CD4-positive, alpha-beta memory T cell (primary cell): ENCODE measurements at places on chromosomes 16 and 17. TPM values are rescaled to one million over a fixed set of nuclear protein-coding genes. Genes with fewer than 3 reads are reported as not detected.
A peak's percentile ranks its signal among the peaks of the same experiment; 100 is the strongest.

DNA sequence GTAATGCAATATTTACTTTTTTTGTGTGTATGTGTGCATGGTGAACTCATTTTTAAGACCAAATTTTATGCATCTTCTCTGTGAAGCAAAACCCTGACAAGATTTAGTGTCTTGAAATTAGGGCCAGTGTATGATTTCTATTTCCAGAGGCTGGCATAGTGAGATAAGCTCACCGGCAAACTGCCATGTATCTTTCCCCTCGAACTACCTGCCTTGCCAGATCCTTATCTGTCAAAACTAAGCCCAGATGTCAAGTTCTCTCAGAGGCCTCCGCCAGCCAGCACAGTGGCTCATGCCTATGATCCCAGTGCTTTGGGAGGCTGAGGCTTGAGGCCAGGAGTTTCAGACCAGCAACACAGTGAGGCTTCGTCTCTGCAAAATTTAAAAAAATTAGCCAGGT lies 10.0 kb downstream of the USP32 start:
- H3K36me3 ChIP-seq: no peaks in the 10 kb centered on the region
- no peaks in the 10 kb centered on the region for H3K4me1 ChIP-seq
- H3K4me3 ChIP-seq: no peak overlapping the region

GRCh38 chr17:48439110-48439850 lies 9.3 kb upstream of the SKAP1 start:
- H3K4me1 ChIP-seq: peaks cover 90% of the 10 kb centered on the region
- H3K36me3 ChIP-seq: no peaks in the 10 kb centered on the region
- DNase-seq: no peak
- no peak overlapping the region for H3K4me3 ChIP-seq
- H3K27me3 ChIP-seq: no peaks in the 10 kb centered on the region

- DNase-seq: no peak
- H3K4me3 ChIP-seq: no peak overlapping the region
- H3K27ac ChIP-seq: no peak overlapping the region
- no peaks in the 10 kb centered on the region for H3K27me3 ChIP-seq
- peaks cover 16% of the 10 kb centered on the region for H3K4me1 ChIP-seq
- H3K36me3 ChIP-seq: no peaks in the 10 kb centered on the region
These were observed 2.0 kb upstream of the GLIS2 start for GRCh38 chr16:4313563-4314531.

Gene PRSS36
- 0.67 TPM for total RNA-seq

DNA sequence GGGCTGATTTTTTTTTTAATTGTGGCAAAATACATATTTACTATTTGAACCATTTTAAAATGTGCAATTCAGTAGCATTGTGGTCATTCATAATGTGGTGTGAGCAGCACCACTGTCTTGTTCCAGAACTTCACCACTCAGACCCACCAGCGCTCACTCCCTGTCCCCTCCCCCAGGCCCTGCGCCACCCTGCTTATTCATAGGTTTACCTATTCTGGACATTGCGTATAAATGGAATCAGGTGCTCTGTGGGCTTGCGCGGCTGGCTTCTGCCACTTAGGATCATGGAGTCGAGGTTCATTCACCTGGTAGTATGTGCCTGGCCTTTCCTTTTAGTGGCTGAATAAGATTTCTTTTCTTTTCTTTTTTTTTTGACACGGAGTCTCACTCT lies 59.4 kb downstream of the NT5M start:
- no peaks in the 10 kb centered on the region for H3K27me3 ChIP-seq
- H3K4me3 ChIP-seq: no peak overlapping the region
- no peaks in the 10 kb centered on the region for H3K36me3 ChIP-seq
- no peak overlapping the region for H3K27ac ChIP-seq

Gene KRTAP2-1
- not detected for total RNA-seq

Gene TOB1
- 104 TPM for total RNA-seq

- no peak overlapping the region for H3K27ac ChIP-seq
- no peak for DNase-seq
- H3K27me3 ChIP-seq: peaks cover 16% of the 10 kb centered on the region
- peaks cover 8% of the 10 kb centered on the region for H3K36me3 ChIP-seq
These were observed 12.8 kb upstream of the CES3 start for GRCh38 chr16:66948134-66948836.

Gene RBL2
- 364 TPM for total RNA-seq

DNA sequence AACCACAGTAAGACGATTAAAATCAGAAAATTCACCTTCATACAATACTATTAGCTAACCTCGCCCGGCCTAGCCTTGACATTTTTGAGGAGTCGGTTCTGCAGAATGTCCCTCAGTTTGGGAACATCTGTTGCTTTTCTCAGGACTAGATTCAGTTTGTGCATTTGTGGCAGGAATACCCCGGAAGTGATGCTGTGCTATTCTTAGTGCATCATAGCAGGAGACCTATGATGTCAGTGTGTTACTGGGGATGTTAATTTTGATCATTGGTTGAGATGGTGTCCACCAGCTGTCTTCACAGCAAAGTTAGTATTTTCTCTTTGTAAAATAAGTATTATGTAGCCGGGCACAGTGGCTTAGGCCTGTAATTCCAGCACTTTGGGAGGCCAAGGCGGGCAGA lies 21.5 kb upstream of the HELZ start:
- H3K4me1 ChIP-seq: no peaks in the 10 kb centered on the region

DNA sequence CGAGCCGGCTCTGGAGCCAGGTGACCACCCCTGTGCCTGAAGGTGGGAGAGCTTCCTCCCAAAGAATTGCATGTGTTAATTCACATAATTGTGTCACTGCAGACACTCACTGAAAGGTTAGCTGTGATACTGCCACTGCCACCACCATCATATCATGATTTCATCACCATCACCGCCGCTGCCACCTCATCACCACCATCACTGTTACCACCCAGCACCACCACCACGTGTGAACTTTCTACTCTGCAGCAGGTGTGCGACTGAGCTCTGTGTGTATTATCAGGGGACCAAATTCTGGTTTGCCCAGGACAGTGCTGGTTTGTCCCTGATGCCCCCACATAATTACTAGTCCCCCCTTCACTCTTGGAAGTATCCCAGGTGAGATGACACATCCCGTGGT lies 15.2 kb downstream of the BCAR1 start:
- H3K4me1 ChIP-seq: peaks cover 6% of the 10 kb centered on the region
- no peak overlapping the region for H3K4me3 ChIP-seq
- DNase-seq: no peak
- no peak overlapping the region for H3K27ac ChIP-seq

- DNase-seq: no peak
- H3K36me3 ChIP-seq: no peaks in the 10 kb centered on the region
- no peak overlapping the region for H3K4me3 ChIP-seq
- H3K27me3 ChIP-seq: no peaks in the 10 kb centered on the region
These were observed 226.1 kb downstream of the ZNF423 start for GRCh38 chr16:49629851-49630250.

DNA sequence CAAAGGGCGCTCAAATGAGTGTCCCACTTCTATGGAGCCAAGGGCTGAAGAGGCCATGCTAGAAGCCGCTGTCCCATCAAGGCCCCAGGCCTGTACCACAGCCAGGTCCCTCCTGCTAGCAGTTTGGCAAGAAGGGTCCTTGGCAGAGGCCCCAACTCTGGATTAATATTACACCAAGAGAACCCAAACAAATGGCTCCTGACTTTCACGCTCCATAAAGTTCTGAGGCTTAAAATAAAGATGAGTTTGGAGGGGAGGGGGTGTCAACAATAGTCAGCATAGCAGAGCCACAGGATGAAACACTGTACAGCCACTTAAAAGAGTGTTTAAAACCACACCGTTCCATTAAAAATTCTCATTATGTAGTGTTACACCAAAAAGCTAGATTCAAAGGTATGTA lies 30.5 kb downstream of the CUEDC1 start:
- no peaks in the 10 kb centered on the region for H3K27me3 ChIP-seq
- H3K4me3 ChIP-seq: no peak overlapping the region
- no peaks in the 10 kb centered on the region for H3K36me3 ChIP-seq
- no peaks in the 10 kb centered on the region for H3K4me1 ChIP-seq

Gene OR4D1
- total RNA-seq: 2.2 TPM

GRCh38 chr17:81387100-81388090 lies 7.9 kb upstream of the BAHCC1 start:
- no peak overlapping the region for H3K27ac ChIP-seq
- DNase-seq: peak; percentile 25
- no peaks in the 10 kb centered on the region for H3K36me3 ChIP-seq

DNA sequence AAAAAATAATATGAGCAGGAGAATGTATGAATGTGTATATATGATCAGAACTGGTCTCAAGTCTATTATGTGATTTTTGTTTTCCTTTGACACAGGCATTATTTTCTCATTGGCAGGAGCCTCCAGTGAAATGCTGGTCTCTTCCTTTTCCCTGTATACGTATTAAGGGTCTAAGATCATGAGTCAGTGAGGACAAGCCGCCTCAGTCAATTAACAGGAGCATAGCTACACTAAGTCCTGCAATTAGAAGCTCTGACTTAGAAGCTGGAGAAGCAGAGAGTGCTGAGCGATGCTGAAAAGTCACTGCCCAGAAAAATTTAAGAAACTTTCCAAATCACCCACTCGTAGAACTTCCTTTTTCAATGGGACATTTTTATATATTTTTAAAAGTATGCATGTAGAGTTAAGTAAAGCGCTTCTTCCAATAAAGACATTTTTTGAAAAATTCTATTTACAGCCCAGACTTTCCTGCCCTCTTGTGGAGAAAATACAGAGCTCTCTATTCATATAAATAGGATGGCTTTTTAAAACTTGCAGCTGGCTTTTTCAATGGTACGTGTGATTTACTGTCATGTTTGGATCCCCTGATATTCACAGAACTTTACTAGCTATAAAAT lies 70.2 kb upstream of the PSMD7 start:
- H3K4me1 ChIP-seq: no peaks in the 10 kb centered on the region
- H3K36me3 ChIP-seq: no peaks in the 10 kb centered on the region
- H3K4me3 ChIP-seq: no peak overlapping the region
- no peak overlapping the region for H3K27ac ChIP-seq
- H3K27me3 ChIP-seq: no peaks in the 10 kb centered on the region

Gene KRTAP4-6
- not detected for total RNA-seq

DNA sequence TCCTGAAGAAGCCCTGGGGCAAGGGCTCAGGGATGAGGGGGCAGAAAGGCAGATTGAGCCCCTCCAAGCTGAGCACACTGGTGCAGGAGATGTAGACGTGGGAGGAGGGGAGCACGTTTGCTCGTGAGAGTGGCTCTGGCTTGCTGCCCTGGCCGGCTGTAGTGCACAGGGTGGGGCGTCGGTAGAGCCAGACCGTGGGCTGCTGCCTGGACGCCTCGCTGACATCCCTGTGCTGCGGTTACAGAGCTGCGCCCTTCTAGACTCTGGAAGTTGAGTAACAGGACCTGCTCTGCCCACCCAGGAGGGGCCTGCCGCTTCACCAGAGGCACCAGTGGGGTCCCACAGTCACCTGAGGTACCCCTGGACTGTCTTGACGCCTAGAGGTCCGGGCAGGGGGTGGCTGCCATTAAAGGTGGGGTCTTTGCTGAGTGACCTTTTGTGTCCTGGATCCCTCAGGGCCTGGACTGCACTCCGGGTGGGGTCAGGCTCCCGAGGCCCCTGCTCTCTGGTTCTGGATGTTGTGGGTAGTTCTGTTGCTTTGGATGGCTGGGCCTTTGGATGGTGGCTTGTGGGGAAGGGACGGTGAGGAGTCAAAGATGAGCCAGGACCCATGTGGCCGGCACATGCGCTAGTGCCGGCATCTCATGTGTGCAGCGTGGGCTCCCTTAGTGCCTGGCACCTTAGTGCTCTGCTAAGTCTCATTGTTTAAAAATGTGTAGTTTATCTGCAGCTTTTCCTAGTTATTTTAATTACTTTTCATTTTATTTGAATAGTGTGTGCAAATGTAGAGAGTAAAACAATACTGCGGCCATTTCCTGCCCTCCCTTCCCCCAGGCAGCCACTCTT lies 41.7 kb downstream of the PGS1 start:
- no peak for DNase-seq
- peaks cover 24% of the 10 kb centered on the region for H3K4me1 ChIP-seq
- no peak overlapping the region for H3K27ac ChIP-seq
- H3K36me3 ChIP-seq: peaks cover 63% of the 10 kb centered on the region
- no peak overlapping the region for H3K4me3 ChIP-seq
- H3K27me3 ChIP-seq: no peaks in the 10 kb centered on the region

Gene OGFOD1
- 42.7 TPM for total RNA-seq

- H3K4me3 ChIP-seq: no peak overlapping the region
- no peaks in the 10 kb centered on the region for H3K4me1 ChIP-seq
- H3K36me3 ChIP-seq: peaks cover 89% of the 10 kb centered on the region
- no peaks in the 10 kb centered on the region for H3K27me3 ChIP-seq
- H3K27ac ChIP-seq: no peak overlapping the region
These were observed 38.0 kb downstream of the SF3B3 start for GRCh38 chr16:70561623-70562022.

DNA sequence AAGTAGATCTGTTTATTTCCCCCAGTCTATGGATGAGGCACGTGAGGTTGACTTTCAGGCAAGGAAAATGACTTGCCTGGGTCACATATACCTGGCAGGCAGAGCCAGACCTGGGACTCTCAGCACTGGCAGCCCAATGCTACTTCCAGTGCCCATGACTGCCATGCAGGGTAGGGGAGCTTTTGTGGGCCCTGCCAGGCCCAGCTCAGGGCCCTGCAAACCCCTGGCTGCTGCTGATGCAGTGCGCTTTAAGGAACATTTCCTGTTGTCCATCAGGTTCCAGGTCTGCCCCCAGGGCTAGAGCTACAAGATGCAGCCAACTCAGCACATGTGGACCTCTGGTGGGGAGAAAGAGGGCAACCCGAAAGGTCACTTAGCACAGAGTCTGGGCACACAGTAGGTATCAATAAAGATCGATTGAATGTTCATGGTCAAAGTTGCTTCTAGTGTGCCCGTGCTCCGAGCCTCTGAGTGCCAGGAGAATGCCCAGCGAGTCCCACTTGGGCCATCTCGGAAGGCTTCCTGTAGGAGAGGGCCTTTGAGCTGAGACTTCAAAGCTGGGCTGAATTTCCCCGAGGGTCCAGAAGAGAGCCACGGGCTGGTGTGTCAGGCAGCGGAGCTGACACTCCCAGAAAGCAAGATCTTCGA lies 513 bp upstream of the TBX21 start:
- peaks cover 39% of the 10 kb centered on the region for H3K4me1 ChIP-seq
- no peaks in the 10 kb centered on the region for H3K27me3 ChIP-seq
- no peaks in the 10 kb centered on the region for H3K36me3 ChIP-seq

- H3K4me3 ChIP-seq: peak overlapping the region; percentile 69
- peak; percentile 81 for DNase-seq
- H3K36me3 ChIP-seq: no peaks in the 10 kb centered on the region
- peaks cover 52% of the 10 kb centered on the region for H3K4me1 ChIP-seq
These were observed 17.3 kb upstream of the EEF2K start for GRCh38 chr16:22188595-22189442.

Gene PIMREG
- total RNA-seq: not detected

GRCh38 chr17:57451191-57451590 lies 194.9 kb downstream of the MSI2 start:
- no peak for DNase-seq
- H3K4me1 ChIP-seq: peaks cover 58% of the 10 kb centered on the region
- H3K4me3 ChIP-seq: no peak overlapping the region
- no peaks in the 10 kb centered on the region for H3K27me3 ChIP-seq

GRCh38 chr17:35903451-35903850 lies 23.3 kb upstream of the CCL5 start:
- no peak overlapping the region for H3K27ac ChIP-seq
- DNase-seq: no peak
- H3K4me3 ChIP-seq: no peak overlapping the region

GRCh38 chr17:8143581-8144400 lies 8.4 kb downstream of the PER1 start:
- H3K4me3 ChIP-seq: no peak overlapping the region
- peaks cover 10% of the 10 kb centered on the region for H3K4me1 ChIP-seq
- no peak overlapping the region for H3K27ac ChIP-seq
- no peaks in the 10 kb centered on the region for H3K27me3 ChIP-seq
- DNase-seq: peak; percentile 38
- peaks cover 81% of the 10 kb centered on the region for H3K36me3 ChIP-seq
